Adipose tissue (tissue), 3 donors: ENCODE measurements at places on chromosomes 2 and 18. TPM values are rescaled to one million over a fixed set of nuclear protein-coding genes. Genes with fewer than 3 reads are reported as not detected.

Gene SLC9A2
- polyA plus RNA-seq = not detected

Gene COLEC12
- 5.2 TPM for polyA plus RNA-seq

Gene SAG
- not detected for polyA plus RNA-seq

Gene CD8A
- polyA plus RNA-seq = 4.1 TPM

Gene SERPINE2
- 20.2 TPM for polyA plus RNA-seq

Gene TMEFF2
- polyA plus RNA-seq = 0.01 TPM

Gene CCDC93
- polyA plus RNA-seq = 6.7 TPM

Gene DCDC2C
- not detected for polyA plus RNA-seq

Gene STAM2
- polyA plus RNA-seq = 22.7 TPM

Gene ANKRD39
- 9.4 TPM for polyA plus RNA-seq

Gene SULT1C4
- polyA plus RNA-seq = 3.3 TPM

Gene MAP2
- 3.0 TPM for polyA plus RNA-seq

Gene ERCC3
- polyA plus RNA-seq = 16.4 TPM

Gene RAX
- not detected for polyA plus RNA-seq

Gene KCMF1
- polyA plus RNA-seq = 69.2 TPM
